ENCODE measurements at places on chromosomes 12 and 14.

- DNase-seq: no peak
Measured at GRCh38 chr12:46271863-46272262, 3.0 kb upstream of the SLC38A1 start.

GRCh38 chr14:91149462-91149861 lies 35.6 kb downstream of the DGLUCY start:
- DNase-seq: no peak

DNA sequence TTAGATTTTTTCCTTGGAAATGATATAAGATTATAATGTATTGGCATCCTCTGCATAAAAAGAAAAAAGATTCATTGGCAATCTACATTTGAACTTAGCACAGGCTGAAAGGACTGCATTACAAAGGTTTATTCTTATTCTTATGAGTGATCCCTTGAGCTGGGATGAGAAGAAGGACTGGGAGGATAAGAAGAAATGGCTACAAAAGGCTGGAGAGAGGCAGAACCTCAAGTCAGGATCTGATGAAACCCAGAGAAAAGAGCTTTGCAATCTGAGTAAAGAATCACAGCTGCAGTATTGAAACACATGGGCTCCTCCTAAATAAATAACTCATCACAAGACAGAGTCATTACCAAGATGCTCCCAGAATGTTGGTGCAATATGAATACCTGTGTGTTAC lies 1635.4 kb upstream of the FLRT2 start:
- DNase-seq: no peak

DNA sequence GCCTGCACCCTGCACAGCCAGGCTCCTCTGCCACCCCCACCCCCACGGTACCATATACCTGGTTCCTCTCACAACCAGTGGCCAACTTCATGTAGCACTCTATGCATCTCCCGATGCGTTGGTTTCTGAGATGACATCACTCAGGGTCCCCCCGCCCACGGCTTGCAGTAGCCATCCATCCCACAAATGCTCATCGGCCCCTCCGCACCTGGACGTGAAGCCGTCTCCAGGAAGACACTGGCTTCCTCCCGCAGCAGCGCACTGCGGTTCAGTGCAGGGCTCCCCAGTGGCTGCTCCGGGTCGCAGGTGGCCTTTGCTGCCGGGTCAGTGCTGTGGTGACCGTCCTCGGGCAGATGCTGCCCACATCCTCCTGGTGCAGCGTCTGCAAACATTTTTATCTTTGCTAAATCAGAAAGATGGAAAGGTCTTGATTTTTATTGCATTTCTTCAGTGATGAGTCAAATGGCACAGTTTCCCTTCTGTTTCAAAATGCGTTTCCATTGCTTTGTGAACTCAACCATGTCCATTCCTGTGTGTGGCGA lies 27.5 kb upstream of the MMP17 start:
- DNase-seq: no peak

DNA sequence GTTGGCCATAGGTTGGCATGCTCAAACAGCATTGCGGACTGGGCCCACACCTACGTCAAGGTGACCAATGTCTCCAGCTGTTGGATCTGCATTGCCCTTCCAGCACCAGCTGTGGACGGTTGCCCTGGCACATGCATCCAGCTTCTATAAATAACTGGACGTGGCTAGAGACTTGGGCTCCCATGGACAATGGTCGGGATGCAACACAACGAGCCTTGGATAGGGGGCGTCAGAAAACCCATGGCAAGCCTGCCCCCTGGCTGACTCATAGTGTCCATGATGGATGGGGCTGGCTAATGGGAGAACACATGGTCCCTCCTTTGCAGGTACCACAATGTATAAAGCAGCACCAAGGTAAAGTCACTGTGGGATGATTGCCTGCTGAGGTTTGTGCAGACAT lies 331.6 kb upstream of the FAR2 start:
- DNase-seq: no peak
